M059J (cell line): ENCODE measurements at places on chromosomes 7 and 10. TPM values are rescaled to one million over a fixed set of nuclear protein-coding genes. Genes with fewer than 3 reads are reported as not detected.

LBX1 gene
- total RNA-seq, result not detected in 2 replicates

IGFBP1 gene
- total RNA-seq, result 0.07 TPM in 1 of 2 replicates, not detected in the other

MIOS gene
- 17.5 and 31.6 TPM in 2 replicates for total RNA-seq

GLI3 gene
- total RNA-seq, result 4.4 and 7.6 TPM in 2 replicates

TMEM130 gene
- total RNA-seq, result 0.37 and 6.2 TPM in 2 replicates

SUN3 gene
- total RNA-seq, result 0.59 TPM in 1 of 2 replicates, not detected in the other

AGBL3 gene
- total RNA-seq, result 0.84 and 1.8 TPM in 2 replicates

ENTPD7 gene
- total RNA-seq, result 10.0 and 17.4 TPM in 2 replicates

RELN gene
- total RNA-seq, result 1.0 and 1.6 TPM in 2 replicates

PLEKHS1 gene
- total RNA-seq, result 1.0 and 1.1 TPM in 2 replicates
